HFFc6 (cell line): ENCODE measurements at places on chromosomes 2 and 18. TPM values are rescaled to one million over a fixed set of nuclear protein-coding genes. Genes with fewer than 3 reads are reported as not detected.

DNA sequence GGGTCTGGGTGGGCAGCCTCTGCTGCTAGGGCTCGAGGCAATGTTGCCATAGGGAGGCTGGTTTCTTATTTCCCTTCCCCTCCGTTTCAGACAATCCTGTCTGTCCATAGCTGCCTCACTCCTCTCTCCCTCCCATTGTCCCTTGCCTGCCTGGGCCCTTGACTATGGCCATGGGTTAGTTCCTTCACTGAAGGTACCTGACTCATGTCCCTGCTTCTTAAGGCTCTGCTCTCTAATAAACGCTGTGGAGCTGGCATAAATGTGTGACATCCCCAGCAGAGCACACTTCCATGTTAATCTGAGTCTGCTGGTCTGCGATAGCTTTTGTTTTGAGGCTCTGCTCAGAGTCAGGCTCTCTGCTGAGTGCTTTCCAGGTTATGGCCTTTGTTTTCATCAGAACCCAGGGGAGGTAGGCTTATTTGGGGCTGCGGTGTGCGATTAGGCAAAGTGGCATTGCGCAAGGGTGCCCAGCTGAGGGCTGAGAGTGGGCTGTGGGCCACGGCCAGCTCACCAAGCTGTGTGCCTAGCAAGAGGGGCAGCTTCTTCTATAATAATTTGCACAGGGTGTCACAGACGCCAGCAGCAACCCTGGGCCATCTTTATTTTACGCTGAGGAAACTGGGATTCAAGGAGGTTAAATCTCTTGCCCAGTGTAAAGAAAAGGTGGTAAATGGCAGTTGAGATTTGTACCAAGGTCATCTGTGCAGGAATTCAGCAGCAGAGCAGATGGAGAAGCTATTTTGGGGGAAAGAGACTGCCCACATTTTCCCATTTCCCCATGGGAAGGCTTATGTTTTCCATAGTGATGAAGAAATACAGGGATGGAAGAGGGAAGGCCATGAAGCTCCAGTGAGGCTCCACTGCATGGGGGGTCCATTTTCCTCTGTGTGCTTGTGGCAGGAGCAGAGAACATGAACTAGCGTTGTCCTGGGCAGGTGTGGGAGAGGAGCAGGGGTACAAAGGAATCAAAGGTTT is 25.6 kb downstream of the MRPL33 start:
- peak overlapping the region; percentile 33; the same call in 1 of the 2 replicates for H3K4me3 ChIP-seq
- H3K27ac ChIP-seq = peak overlapping the region; percentile 97
- H3K4me1 ChIP-seq = peaks cover 90% of the 10 kb centered on the region
- peaks cover 1% of the 10 kb centered on the region; the same call in 1 of the 2 replicates for H3K27me3 ChIP-seq
- DNase-seq = no peak

DNA sequence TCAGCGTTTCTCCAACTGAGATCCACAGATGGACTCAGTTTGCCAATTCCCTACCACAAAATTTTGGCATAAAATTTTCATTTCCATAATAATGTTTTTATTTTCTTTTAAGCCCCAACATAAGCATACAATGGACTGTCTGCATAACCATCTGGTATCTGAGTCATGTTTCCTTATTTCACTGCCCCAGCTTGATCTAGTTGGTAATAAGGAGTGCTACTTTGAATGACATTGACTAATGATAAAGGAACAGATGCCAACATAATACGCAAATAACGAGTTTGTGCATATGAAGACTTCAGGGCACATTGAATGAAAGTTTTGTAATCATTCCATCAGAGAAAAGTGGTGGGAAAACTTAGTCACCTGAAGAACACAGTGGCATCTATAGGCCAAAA is 8.8 kb upstream of the MBD2 start:
- no peaks in the 10 kb centered on the region for H3K36me3 ChIP-seq
- peaks cover 20% of the 10 kb centered on the region; the same call in 1 of the 2 replicates for H3K4me1 ChIP-seq
- no peak overlapping the region for H3K4me3 ChIP-seq

DNA sequence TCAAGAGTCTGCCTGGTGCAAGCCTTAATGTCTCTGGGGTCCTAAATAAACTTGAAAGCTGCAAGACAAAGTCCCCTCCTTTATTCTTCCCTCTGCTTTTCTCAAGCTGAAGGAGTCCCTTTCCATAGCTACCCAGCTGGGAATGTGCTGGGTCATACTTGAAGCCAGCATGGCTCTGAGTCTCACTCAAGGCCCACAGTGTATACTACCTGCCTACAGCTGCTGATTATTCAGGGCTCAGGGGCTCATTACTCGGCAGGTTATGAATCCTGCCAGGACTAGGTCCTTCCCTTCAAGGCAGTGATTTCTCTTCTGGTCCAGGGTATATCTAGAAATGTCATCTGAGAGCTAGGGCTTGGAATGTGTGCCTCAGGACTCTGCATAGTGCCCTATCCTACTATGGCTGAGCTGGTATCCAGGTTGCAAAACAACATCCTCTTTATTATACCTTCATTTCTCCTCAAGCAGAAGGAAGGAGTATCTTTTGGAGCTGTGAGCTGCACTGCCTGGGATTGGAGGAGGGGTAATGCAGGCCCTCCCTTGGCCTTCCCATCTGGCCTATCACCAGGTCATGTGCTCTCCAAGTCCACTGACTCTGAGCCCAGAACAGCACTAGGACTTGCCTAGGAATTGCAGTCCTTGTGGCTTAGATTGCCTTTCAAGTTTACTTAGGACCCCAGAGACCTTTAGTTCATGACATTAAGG is 22.3 kb downstream of the IL1RN start:
- DNase-seq = no peak
- peaks cover 13% of the 10 kb centered on the region for H3K27me3 ChIP-seq
- no peak overlapping the region for H3K27ac ChIP-seq
- H3K4me1 ChIP-seq = no peaks in the 10 kb centered on the region
- H3K36me3 ChIP-seq = no peaks in the 10 kb centered on the region
- H3K4me3 ChIP-seq = no peak overlapping the region

- peaks cover 13% of the 10 kb centered on the region for H3K4me1 ChIP-seq
These were observed 98.1 kb downstream of the NFATC1 start for GRCh38 chr18:79493801-79494211.

- no peak overlapping the region for H3K4me3 ChIP-seq
- no peak overlapping the region for H3K27ac ChIP-seq
- H3K27me3 ChIP-seq = no peaks in the 10 kb centered on the region
- H3K4me1 ChIP-seq = peaks cover 23% of the 10 kb centered on the region
- DNase-seq = no peak
- H3K36me3 ChIP-seq = peaks cover 4% of the 10 kb centered on the region
These were observed 49.0 kb upstream of the TWSG1 start for GRCh38 chr18:9285604-9286003.

MC4R gene
- not detected in 3 replicates for total RNA-seq
